ENCODE measurements at places on chromosomes 2 and 18. TPM values are rescaled to one million over a fixed set of nuclear protein-coding genes. Genes with fewer than 3 reads are reported as not detected.

SLC40A1 gene
- 97.4 TPM for total RNA-seq

DSEL gene
- 157 TPM for total RNA-seq

UGT1A1 gene
- not detected for total RNA-seq

RIT2 gene
- total RNA-seq: not detected

NXPH2 gene
- total RNA-seq: not detected

C2orf66 gene
- total RNA-seq: 0.26 TPM

KCNE4 gene
- total RNA-seq: 11.0 TPM

SLC11A1 gene
- total RNA-seq: 0.17 TPM

FNDC4 gene
- 18.3 TPM for total RNA-seq

FAM237A gene
- total RNA-seq: not detected

PSMD14 gene
- 57.0 TPM for total RNA-seq

AGXT gene
- total RNA-seq: not detected

AQP12A gene
- total RNA-seq: not detected

UNC80 gene
- total RNA-seq: under 0.01 TPM

CAMKMT gene
- total RNA-seq: 7.9 TPM

SULT1C2 gene
- total RNA-seq: 0.26 TPM

HRH4 gene
- total RNA-seq: under 0.01 TPM

ITGB6 gene
- not detected for total RNA-seq

LDLRAD4 gene
- not detected for total RNA-seq

EFEMP1 gene
- 615 TPM for total RNA-seq

LGALSL gene
- 3.1 TPM for total RNA-seq

IFIH1 gene
- 11.4 TPM for total RNA-seq

ANKRD29 gene
- 6.9 TPM for total RNA-seq

CIB4 gene
- not detected for total RNA-seq

SNTG2 gene
- total RNA-seq: not detected

NEU2 gene
- not detected for total RNA-seq

CAPN13 gene
- not detected for total RNA-seq

ADRA2B gene
- total RNA-seq: not detected

SERPINB13 gene
- total RNA-seq: not detected

Measured in fibroblast of lung (primary cell).